NCI-H2107 (cell line): ENCODE measurements at places on chromosomes 11 and 22.

DNA sequence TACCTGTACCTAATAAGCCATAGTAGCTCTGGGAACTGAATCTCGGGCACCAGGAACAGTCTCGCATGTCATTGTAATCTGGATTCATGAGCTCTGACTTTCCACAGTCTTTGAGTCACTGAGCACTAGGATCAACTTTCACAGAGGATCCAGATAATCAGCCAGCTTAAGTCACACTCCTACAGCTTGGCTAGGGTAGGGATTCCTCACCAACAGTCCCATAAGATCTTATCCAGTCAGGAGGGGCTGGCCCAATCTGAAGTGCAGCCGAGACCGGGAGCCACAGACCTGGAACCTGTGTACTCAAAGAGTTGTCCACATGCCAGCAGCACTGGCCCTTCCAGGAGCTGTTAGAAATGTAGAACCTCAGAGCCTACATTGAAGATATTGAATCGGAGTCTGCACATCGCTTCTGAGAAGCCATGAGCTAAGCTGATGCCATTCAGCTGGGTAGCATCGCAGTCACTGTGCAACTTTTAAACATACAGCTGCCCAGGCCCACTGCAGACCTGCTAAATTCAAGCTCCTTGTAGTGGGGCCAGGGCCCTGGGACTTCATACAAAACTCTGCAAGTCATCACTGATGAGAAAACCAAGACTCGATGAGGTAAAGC, 538.8 kb upstream of the B3GAT1 start:
- DNase-seq = no peak

DNA sequence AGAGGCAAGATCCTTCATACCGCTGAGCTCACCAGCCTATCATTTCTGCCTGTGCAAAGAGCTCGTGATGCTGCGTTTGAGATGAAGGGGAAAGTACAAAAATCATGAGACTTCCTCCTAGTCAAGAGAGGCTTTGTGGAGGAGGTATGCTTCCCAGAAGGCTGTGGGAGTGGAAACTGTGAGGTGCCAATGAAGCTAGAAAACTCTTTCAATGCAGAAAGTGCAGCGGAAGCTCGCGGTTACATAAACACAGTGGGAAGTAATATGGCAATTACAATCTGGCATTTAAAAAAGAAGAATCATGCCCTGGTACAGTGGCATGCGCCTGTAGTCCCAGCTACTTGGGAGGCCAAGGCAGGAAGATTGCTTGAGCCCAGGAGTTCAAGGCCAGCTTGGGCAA, 134.8 kb downstream of the EHF start:
- no peak for DNase-seq

DNA sequence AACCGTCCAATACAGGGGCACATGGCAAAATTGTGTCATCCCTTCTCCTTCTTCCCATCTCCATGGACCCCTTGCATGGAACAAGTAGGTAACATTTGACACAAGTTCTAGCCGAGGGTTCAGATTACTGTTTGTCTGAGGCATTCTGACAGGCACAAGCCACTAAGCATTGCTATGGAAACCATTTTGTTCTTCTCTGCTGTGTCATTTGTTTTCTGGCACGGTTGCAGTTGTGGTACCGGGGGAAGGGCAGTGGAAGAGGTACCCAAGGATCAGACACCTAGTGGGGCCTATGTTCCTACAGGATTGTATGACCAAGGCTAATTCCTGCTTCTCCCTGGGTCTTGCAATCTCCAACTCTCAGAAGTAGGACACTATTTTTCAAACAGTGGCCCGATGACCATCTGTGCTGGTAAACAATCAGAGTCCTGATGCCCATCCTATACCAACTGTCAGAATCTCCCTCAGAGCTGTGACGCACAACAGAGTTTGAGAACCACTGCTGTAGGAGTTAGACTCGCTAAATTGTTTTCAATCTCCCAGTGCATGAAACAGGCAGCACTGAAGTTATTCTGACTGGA, 69.3 kb downstream of the KCNC1 start:
- peak; percentile 30 for DNase-seq

GRCh38 chr11:80196932-80197554, 756.2 kb upstream of the TENM4 start:
- DNase-seq = no peak

- no peak for DNase-seq
Measured at GRCh38 chr11:27945348-27945747, 162.6 kb downstream of the KIF18A start.

- no peak for DNase-seq
Measured at GRCh38 chr11:10625281-10625981, 57.0 kb upstream of the LYVE1 start.

- DNase-seq = no peak
Measured at GRCh38 chr11:27504205-27504604, 2.4 kb downstream of the LIN7C start.

- no peak for DNase-seq
Measured at GRCh38 chr22:49084206-49084605, 743.5 kb downstream of the BRD1 start.

GRCh38 chr11:9790703-9791102, 126.8 kb downstream of the SWAP70 start:
- DNase-seq = no peak

- DNase-seq = no peak
Measured at GRCh38 chr11:68438658-68439259, 21.8 kb upstream of the PPP6R3 start.

GRCh38 chr11:64887757-64888405, 9.5 kb upstream of the EHD1 start:
- DNase-seq = peak; percentile 21

DNA sequence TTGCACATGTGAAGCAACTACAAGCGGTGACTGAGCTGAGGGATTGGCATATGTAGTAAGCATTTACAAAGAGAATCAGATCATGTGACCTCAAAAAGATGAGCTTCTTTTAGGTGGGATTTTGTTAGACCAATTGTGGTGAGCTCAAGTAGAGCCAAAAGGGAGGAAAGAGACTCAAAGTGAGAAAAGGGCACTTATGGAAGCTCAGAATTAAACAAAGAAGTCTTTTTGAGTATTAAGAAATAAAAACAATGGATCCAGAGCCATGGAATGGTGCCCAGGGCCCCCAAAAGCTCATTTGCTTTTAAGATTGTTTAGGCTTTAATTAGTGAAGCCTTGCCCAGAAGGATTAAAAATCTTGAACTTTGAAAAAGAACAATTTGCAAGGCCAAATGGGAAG, 246.7 kb upstream of the MPPED2 start:
- DNase-seq = no peak

- no peak for DNase-seq
Measured at GRCh38 chr11:69566001-69566400, 75.0 kb upstream of the CCND1 start.

DNA sequence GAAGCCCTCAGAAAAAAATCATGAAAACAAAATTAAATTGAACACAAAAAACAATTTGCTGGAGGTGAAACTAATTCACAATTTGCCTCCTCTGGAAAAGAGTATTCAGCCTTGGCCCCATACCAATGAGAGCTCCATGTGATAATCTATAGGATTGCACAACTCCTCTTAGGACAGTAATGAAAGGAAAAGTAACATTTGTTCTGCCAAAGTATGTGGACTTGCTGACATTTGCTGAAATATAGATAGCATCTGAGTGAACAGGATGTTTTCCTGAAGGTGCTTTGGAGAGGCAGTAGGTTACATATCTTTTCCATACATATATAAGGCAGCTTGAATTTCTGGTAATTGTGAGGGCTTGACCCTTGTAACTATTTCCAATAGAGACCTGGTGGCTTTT, 122.8 kb downstream of the OR4C45 start:
- DNase-seq = no peak

GRCh38 chr11:116072601-116073410, 568.6 kb upstream of the CADM1 start:
- no peak for DNase-seq

DNA sequence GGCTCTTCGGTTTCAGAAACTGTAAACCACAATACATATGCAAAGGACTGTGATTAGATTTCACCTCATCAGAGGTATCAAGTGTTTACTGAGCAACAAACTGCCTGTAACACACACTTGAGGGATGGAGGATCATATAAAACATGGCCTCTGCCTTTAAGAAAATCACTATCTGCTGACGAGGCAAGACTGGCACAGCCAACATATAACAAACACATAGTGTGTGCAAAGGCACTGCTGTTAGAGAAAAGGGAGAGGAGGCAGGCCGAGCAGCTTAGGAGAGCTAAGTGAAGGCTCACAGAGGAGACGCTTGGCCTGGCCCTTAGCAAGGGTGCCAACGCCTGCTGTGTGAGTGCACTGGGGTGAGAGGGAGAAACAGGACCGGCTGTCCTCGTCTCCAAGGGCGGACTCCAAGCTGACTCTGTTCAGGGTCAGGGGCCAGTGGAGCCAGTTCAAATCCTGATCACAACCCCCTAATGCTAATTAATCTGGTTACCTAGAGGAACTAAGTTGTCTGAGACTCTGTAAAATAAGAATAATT, 48.2 kb downstream of the LRFN4 start:
- no peak for DNase-seq

DNA sequence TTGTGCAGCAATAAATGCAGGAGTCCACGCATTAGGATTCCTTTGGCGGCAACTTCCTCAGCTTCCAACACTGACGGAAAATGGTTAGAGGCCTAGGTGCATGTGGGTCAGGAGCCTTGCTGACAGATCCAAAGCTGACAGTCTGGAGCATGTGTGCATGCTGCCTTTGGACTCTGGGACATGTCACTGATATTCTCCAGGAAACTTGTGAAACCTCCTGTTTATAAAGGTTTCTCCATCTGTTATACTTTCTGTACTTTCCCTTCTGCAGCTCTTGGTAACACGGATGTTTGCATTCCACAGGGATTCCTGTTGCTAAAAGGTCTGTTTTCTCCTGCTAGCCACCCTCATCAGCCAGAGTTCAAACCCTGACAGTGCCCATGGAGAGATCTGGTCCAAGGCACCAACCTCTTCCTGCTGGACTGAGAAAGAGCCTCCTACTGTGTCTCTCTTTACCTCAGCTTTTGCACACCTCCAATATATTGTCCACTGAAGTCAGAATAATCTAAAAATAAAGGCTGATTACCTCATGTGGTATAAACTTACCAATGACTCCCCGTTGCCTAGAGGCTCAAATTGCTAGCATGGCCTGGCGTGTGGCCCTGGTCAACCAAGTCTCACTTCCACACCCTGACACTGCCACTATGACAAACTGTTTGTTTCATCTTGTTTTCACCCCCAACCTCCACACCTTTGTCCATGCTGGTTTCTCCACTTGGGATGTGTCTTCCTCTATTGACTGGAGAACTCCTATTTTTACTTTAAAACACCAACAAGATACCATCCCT, 31.1 kb upstream of the LYVE1 start:
- DNase-seq = no peak

DNA sequence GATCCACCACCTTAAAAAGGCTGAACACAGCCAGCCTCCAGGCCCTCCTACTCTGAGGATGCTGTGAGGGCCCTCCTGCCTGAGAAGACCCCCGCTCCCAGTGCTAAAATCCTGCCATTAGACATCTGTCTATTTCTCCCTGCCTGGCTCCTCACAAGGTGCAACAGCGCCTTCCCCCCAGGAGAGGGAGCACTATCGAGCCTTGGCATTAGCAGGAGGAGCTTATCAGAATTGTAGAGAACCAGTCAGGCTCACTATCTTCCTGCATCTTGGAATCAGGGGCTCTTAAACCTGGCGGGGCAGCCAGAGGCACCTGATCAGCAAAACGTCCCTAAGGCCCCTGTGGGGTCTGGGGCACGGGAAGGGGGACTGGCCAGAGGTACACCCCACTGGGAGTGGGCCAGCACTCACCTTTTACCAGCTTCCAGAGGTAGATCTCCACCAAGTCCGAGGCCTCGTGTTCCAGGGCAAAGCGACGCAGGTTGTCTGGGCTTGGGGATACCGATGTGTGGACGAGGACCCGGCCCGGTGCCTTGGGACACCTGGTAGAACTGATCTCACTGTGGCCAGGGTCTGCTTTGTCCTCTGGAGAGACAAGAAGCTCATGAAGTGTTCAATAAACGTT, 28.7 kb downstream of the CHRDL2 start:
- DNase-seq = no peak

- no peak for DNase-seq
Measured at GRCh38 chr11:623349-623869, 1.3 kb downstream of the CDHR5 start.

GRCh38 chr22:45308391-45308956, 1.3 kb upstream of the FAM118A start:
- DNase-seq = no peak

DNA sequence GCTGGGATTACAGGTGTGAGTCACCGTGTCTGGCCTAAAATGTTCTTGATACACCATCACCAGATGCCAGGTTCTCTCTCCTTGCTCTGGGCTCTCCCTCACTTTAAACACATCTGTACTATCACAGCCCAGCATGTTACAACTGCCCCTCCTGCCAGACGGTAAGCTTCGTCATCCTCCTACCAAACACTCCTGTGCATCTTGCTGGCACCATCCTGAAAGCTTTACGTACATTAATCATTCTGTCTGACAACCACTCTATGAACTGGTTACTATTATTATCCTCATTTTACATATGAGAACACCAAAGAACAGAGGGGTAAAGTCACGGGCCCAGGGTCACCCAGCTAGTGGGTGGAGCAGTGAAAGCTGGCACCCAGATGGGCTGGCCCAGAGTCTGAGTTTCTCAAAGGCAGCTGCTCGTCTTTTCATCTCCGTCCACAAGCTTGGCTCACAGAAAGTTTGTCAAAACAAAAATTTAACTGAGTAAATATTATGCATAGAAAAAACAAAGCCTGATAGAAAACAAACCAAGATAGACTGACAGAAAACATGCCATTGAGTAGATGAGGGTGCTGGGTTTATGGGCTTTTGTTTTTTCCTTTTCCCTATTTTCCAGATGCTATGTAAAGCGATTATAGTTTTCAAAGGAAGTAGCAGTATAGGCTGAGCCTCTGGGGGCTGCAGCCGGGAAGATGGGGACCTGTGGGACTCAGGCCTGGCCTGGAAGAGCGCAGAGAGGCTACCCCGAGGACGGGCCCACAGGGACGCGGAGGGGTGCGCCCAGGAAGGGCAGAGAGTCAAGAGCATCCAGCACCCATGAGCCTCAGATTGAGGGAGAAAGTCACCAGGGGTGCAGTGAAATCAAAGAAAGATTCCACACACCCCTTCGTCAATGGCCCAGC, 9.5 kb downstream of the PLA2G6 start:
- DNase-seq = no peak

DNA sequence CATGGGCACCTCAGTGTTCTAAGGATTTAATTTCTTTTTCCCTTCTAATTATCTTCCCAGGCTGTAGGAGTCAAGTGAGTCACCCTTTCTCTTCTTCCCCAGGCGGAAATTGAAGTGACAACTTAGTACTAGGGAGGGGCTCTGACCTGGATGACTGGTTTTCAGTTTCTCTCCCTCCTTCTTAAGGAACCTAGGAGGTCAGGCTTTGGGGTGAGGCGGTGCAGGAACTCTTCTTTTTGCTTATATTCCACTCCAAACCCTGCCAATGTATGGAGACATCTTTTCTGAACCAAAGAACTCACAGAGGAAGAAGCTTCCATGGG, 12.6 kb downstream of the ZDHHC5 start:
- DNase-seq = no peak

GRCh38 chr22:37906364-37907008, 389 bp downstream of the MICALL1 start:
- DNase-seq = no peak

DNA sequence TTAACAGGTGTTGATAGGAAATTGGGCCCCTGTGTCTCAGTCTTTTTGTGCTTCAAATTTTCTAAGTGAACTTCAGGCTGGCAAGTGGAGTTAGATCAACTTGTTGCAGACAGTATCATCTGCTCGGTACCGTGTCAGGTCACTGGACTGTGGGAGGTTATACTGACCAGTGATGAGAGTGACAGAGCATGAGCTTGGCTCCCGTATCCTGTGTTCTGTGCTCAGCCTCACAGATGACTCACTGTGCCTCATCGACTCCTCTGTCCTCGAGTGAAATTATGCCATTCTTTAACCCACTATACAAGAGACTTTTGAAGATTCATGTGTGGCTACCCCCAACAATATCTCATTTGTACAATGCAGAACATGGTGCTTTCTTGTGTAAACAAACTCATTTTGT, 7.9 kb downstream of the GRAP2 start:
- no peak for DNase-seq
